Spleen (tissue), 13 donors: ENCODE measurements at places on chromosomes 7 and 10.

DNA sequence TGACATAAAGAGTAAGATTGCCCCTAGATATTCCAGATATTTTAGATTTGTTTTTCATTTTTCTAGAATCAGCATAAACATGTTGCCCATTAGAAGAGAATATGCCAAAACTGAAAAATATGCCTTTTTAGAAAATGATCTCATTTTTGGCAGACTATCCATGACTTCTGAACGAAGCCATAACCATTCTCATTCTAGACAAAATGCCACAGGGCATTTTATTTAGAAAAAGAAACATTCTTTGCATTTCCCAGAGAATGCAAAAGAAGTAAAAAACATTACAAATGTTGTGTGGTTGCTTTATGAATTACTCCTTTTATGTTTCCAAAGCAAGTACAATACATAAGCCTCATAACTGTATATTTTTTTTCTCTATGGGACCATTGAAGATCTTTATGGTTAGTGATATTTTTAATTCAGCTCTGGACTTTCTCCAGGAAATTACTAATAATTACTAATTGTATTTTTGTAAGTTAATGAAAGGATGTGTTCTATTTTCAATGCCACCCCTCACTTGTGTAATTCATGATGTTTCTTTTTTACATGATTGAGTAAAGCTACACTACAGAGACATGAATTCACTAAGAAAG lies 109.6 kb upstream of the SEM1 start:
- no peak for DNase-seq

GRCh38 chr7:122768827-122769226 lies 66.1 kb upstream of the RNF148 start:
- DNase-seq: no peak

DNA sequence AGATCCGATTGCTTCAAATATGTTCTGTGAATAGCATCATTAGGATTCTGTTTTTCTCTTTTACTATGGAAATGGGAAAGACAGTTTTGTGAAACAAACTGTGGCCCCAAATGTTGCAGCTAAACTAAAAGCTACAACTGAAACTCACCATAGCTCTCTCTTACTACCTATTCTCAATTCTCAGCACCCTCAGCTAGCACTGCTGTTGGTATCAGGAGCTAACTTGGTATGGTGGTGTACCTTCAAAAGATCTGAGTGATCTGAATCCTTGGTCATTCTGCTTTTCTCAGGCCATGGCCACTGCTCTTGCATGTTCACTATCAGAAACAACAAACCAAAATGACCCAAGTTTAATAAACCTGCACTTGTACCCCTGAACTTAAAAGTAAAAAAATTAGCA lies 1208.0 kb downstream of the SORCS1 start:
- DNase-seq: no peak

DNA sequence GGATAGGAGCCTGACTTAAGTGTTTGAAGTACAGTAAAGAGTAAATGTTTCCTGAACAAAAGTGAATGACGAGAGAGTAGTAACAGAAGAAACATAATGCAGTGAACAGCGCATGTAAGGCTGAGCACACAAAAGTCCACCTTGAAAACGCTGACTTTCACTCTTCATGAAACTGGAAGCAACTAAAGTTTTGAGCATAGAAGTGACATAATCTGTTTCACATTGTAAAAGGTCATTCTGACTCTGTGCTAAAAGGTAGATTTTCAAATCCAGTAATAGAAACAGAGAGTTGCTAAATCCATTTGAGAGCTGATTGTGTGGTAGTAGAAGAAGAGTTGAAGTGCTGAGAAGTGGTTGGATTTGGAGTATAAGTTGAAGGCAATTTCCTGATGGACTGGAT lies 1037.0 kb downstream of the CNTNAP2 start:
- no peak for DNase-seq

DNA sequence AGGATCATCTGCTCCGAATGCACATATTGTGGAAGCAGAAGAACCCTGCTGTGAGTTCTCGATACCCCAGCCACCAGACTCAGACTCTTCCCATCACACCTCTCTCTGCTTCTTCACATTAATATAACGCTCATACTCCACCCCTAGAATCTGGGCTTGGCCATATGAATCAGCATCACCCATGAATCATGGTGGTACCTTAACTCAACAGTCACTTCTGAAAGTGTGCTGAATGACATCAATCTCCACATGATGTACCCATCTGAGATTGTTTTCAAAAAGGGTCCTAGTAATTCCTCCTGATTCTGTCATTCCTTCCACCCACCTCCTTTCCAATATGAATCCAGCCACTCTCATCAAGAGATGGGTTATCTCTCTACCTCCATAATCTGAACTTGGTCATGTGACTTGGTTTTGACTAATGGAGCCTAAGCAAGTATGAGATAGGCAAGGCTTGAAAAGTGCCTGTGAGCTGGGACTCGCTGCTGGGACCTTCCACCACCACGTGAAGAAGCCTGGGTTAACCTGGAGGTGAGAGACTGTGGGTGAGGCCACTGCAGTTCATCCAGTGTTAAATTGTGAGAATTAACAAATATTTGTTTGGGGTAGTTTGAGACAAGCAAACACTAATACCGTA lies 15.4 kb downstream of the YWHAG start:
- DNase-seq: no peak

- DNase-seq: no peak
Observed at GRCh38 chr10:21740989-21741388, 207.0 kb downstream of the MLLT10 start.

- no peak for DNase-seq
Observed at GRCh38 chr10:128421371-128422160, 295.3 kb upstream of the MKI67 start.

DNA sequence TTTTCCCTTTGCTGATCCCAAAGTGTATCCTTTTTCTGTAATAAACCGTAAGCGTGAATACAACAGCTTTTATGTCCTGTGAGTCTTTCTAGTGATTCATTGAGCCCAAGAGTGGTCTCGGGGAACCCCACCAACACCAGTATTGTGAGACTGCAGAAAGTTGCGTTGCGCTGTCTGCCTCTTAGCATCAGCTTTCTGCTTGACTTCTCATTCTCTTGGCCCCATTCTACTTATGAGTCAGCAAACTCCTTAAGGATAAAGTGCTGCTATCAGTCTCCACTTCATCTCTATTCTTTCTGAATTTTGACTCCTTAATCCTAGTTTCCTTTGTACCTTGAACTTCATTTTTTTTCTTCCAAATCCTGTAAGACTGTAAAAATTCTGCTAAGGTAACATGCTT lies 184.3 kb upstream of the MBL2 start:
- no peak for DNase-seq

- no peak for DNase-seq
Observed at GRCh38 chr10:74525885-74526284, 300.5 kb upstream of the KAT6B start.

DNA sequence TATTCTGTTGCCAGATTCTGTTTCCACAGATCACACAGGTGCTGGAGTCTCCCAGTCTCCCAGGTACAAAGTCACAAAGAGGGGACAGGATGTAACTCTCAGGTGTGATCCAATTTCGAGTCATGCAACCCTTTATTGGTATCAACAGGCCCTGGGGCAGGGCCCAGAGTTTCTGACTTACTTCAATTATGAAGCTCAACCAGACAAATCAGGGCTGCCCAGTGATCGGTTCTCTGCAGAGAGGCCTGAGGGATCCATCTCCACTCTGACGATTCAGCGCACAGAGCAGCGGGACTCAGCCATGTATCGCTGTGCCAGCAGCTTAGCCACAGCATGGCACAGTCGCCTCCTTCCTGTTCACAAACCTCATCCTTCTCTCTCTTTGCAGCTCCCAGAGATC lies 237.5 kb upstream of the PRSS1 start:
- DNase-seq: no peak

DNA sequence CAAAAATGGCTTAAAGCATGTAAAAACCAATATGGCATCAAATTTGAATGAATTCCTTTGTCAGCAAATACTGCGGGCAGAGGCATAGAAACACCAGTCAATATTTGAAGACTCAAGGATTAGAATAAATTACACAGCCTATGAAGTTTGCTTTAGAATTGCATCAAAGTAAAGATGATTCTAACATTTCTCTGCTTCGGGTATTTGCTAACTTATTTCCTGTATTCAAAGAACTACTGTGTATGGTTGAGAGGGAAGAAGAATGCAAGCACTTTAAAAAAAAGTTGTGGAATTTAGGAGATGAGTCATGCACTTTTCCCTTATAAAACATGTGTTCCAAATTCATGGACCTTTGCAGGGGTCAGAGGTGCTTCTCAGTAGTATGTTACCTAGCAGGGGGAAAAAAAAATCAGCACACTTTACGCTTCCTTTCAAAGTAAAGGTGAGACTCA lies 90.1 kb downstream of the PIP4K2A start:
- no peak for DNase-seq

GRCh38 chr7:149662591-149663095 lies 110.7 kb downstream of the ZNF467 start:
- DNase-seq: peak; percentile 83

DNA sequence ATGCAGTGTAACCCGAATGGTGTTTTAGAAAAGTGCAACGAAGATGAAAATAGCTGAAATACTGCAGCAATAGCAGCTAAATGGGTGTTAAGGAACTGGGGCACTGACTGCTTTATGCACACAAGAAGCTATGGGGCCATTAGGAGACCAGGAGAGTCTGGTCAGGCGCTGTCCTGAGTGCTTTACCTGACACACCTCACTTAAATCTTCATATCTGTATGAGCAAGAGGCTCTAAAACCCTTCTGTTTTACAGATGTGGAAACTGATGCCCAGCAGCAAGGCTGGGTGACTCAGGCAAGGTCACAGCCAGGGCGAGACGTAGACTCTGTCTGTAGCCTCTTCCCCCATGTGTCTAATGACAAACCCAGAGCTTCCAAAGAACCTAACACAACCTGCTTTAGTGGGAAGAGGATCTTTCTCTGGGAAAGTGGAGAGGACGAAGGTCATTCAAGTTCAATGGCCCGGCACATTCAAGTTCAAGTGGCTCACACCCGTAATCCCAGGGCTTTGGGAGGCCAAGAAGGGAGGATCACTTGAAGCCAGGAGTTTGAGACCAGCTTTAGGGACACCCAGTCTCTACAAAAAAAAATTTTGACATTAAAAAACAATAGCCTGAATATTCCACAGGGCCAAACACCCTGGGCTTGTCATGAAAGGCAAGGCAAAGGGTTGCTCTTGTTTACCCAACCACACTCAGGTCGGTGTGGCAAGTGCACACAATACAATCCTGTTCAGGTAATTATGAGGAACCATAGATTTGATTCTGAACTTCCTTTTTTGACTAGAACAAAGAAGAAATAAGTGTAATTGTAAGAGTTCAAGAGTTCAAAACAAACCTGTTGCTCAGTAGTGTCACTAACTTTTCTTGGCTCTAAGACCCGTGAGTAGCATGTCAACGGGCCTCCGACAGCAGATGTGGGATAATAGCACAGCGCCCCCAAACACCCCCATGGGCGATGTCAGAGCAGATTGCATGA lies 53.7 kb upstream of the KLF6 start:
- DNase-seq: no peak

GRCh38 chr7:85021101-85021704 lies 165.7 kb downstream of the SEMA3D start:
- no peak for DNase-seq

DNA sequence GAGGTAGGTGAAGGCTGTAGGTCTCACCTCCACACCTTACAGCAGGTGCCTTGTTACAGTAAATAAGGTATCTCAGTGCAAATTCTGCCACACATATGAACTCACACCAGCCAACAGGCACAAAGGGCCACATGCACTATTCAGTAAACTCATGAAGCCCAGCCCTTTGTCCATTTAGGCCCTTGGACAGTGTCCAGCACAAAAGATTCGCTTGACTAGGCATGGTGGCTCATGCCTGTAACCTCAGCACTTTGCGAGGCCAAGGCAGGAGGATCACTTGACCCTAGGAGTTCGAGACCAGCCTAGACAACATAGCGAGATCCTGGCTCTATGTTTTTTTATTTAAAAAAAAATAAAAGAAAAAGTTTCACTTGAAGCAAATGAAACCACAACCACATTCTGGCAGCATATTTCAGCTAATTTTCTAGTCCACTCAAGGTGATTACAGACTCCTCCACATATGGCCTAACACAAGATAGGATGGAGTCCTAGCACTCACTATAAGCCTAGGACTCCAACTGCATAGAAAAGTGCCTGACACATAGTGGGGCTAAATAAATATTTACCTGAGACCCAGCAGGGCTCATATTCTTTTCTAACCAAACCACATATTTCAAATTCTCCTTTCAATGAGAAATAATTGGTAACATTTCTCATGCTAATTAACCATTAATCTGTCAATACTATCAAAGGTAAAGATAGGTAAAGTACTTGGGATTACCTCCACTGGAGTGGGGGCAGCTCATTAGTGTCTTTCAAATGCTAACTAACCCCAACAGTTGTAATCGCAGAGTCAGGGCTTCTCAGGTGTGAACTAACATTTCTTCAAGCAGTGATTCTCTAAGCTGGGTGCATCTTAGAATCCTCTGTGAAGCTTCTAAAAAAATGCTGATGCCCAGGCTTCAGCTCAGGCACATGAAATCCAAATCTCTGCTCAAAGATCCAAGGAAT lies 4.5 kb upstream of the ANKRD1 start:
- DNase-seq: no peak

- DNase-seq: no peak
Observed at GRCh38 chr7:158798741-158799140, 30.6 kb downstream of the ESYT2 start.

DNA sequence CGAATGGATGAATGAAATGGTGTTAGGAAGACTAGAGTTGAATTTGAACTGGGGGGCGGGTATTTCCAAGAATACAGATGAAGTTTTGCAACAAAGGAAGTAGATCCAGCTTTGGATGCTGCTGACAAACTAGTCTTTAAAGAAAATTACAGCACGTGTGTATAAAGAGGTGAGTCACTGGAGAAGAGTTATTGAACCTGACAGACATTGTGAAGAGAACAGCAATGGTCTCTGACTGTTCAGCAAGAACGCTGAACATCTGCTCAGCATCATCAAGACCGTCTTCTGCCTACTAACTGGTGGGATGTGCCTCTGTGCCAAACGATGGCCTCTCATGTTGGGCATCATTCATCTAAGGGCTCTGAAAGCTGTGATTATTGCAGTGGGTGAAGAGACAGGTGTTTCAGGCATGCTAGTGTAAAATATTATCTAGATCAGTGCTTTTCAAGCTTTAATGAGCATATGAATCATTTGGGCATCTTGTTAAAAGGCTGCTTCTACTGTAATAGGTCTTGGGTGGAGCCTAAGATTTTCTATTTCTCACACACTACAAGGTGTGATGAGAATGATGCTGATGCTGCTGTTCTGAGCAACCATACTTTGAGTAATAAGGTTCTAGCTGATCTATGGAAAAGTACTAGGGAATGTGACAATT lies 291.3 kb downstream of the PTEN start:
- no peak for DNase-seq

DNA sequence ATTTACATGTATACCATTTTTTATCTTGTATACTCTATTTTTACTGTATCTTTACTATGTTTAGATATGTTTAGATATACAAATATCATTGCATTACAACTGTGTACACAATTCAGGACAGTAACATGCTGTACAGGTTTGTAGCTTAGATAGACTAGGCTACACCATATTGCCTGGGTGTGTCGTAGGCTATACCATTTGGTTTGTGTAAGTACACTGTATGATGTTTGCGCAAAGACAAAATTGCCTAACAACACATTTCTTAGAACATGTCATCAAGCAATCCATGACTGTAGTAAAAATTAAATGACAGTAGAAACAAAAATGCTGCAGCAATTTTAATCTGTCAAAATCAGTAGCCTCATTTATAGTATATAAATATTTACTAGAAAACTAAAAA lies 812.2 kb downstream of the GRM8 start:
- DNase-seq: no peak

- DNase-seq: no peak
Observed at GRCh38 chr7:131620673-131621609, 64.5 kb upstream of the PODXL start.

- DNase-seq: no peak
Observed at GRCh38 chr10:11593612-11594011, 17.8 kb downstream of the USP6NL start.
